IMR-90 (cell line): ENCODE measurements at places on chromosomes 2 and 18.

GRCh38 chr2:170143045-170143717 is 34.8 kb upstream of the MYO3B start:
- DNase-seq: no peak

- peak; percentile 66 for DNase-seq
Measured at GRCh38 chr2:38508311-38509039, 94.3 kb downstream of the HNRNPLL start.

DNA sequence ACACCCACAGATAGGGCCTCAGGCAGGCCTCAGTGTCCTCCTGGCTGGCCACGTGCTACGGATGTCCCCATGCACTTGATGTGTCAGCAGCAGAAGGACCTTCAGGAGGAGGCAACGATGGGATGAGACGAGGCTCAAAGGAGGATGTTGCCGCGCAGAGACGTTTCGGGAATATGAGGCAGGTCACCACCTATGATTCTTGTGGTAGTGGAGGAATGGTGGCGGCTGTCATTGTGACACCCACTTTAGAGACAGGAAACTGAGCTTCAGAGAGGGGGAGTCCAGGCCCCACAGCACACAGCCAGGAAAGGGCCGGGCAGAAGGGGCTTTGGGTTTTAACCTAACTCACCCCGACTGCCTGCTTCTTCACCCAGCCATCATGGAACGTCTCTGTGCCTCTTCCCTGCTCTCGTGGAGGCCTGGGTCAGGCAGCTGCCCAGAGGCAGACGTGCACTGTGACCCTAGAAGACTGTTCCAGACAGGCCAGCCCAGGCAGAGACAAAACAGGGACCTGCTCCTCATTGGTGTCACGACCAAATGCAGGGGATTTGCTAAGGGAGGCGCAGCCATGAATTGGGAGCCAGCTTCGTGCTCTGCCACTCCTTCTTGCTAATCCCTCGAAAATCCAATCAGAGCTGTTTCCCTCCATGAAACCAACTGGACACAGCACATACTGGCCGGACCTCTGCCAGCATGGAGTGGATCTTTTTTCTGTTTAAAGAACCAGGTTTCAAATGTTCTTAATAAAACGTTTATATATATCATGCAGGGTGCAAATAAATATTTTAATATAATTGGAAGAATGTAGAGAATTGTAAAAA is 169.2 kb downstream of the ASB1 start:
- no peak for DNase-seq

DNA sequence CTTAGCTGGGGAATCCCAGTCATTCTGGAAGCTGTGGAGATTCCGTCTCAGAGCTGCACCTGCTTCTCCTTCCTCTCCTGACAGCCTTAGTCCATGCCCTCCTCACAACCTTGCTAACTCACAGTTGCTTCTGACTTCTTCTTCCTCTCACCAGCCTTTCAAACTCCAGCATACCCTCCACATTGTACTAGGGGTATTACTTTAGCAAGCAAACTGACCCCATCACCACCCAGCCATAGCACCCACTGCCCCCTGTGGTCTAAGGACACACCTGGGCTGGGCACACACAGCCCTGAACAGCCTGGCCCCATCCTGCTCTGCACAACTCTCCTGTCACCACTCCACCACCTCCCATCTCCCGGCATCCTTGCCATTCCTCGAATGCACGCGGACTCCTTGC is 208.2 kb downstream of the FBXO15 start:
- no peak for DNase-seq

DNA sequence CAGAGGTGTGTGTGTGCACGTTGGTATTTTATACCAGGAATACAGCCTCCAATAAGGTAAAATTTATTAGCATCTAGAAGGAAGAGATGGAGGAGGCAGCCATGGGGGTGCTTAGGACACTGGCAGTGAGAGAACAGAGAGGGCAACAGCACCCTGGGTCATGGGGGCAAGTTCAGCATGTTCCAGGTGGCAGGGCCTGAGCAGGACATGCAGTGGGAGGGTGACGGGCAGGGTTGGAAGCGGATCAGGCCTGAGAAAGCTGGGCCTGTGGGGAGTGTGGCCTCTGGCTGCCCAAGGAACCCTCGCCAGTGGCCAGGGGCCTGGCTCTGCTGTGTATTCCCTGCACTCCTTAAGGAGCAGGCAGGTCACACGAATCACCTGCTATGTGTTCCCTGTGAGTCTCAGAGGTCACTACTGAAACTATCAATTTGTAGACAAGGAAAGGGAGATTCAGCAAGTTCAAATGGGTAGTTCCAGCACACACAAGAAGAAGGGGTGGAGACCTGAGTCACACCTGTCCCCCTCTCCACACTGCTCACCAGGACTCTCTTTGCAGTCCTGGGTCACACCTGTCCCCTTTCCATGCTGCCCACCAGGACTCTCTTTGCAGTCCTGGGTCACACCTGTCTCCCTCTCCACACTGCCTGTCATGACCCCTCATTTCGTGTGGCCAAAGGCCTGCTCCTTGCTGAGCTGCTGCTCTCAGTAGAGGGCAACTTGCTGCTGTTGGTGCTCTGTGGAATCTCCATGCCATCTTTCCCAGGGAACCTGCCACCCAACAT is 463.9 kb upstream of the HS6ST1 start:
- no peak for DNase-seq

- DNase-seq: no peak
Measured at GRCh38 chr18:57797209-57797651, 5.9 kb downstream of the ATP8B1 start.

- DNase-seq: no peak
Measured at GRCh38 chr2:168830958-168831357, 28.5 kb downstream of the NOSTRIN start.

DNA sequence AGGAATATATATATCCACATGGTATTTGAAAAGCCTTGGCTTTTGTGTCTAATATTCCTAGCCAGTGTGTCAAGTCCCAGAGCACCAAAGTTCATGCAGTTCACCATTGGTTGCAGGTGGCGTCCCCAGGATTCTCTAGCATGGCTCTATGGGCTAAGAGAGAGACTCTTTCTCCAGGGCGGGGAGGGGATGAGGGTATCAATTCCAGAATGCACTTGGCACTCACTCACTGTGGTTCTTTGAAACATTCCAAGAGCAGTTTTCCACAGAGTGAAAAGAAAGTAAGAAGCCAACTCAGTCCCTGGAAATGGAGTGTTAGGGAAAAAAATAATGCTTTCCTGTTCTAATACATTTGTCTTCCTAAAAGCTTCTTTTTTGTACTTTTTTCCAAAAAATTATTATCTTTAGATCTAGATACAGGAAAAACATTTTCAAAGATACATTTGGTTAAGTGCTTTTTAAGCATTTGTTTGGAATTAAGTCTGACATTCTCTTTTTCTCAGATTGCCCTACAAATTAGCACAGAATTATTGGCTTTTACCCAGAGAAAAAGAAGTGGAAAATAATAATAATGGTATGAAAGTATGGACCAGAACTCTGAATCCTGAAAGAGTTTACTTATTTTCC is 239.9 kb downstream of the PAX3 start:
- DNase-seq: no peak

- peak; percentile 69 for DNase-seq
Measured at GRCh38 chr2:217228732-217229131, 368.9 kb upstream of the TNP1 start.

- peak; percentile 80 for DNase-seq
Measured at GRCh38 chr2:53969285-53969967, 1.4 kb downstream of the PSME4 start.

- no peak for DNase-seq
Measured at GRCh38 chr18:37251679-37252078, 313.9 kb downstream of the CELF4 start.

- no peak for DNase-seq
Measured at GRCh38 chr2:80377071-80377470, 72.5 kb upstream of the LRRTM1 start.
